Stimulated activated CD4-positive, alpha-beta T cell treated with anti-CD3 and anti-CD28 coated beads, Interleukin-2, amount 100 ng/mL, for 24 hours (primary cell): ENCODE measurements at places on chromosomes 2 and 18.

DNA sequence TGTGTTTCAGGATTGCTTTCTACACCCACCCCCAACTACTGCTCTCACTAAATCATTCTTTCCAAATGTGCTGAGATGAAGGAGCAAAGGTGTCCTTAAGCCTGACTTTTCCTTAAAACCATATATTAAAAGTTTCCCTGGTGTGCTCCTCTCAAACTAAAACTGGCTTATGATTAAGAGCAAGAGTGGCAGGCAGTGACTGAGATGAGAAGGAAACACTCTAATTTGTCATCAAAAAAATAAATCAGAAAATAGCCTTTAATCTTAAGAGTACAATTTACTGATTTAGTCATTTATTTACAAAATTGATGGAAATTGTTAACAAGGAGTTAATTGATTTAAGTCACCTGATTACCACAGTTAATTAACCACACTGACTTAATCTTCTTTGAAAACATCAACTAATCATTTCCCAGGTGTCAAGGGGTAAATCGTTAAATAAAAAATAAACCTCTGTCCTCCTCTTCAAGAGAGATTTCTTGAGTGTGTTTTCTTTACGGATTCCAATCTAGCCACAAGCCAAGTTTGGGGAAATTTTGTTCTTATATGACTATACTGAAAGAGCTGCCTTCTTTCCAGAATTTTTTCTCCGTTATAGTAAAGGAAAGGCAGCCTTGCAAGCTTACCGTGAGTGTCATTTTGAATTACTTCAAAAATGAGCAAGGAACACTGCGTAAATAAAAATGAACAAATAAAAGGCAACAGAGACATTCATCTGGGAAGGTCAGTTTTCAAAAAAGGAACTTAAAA lies 17.4 kb downstream of the LRP2 start:
- DNase-seq = no peak

GRCh38 chr2:161017780-161018470 lies 142.3 kb upstream of the TANK start:
- DNase-seq = no peak

DNA sequence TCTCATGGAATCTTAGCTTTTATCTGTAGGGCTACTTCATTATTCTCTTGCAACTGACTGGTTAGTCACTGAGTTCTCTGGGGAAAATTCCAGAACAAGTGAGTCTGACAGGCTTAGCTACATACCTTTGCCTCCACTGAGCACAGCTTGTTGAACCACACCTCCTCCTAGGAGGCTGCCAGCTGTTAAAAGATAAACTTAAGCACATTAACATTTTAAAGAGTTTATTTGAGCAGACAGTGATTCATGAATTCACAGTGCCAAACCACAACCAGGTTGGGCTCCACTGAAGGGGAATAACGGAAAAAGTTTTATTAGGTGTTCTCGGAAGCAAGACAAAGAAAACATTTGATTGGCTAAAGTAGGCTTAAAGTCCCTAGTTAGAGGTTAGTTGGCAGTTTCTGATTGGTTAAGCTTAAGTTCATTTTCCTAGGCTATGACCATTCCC lies 12.5 kb upstream of the SLC38A11 start:
- DNase-seq = no peak

DNA sequence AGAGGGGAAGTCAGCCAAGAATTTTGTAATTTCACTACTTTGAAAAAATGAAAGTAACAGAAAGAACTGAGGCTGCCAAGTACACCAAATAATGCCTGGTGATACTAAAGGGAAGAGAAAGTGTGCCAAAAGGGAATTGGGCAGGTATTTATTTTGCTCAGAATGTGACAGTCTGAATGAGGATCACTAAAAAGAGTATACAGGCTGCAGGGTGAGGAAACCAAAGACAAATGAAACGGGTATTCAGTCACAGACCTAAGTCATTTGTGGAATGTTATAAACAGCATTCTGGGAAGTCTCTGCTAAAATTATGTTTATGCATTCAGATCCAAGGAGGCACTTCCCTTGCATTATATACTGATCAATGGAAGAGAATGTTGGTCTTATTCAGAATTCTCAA lies 418.6 kb upstream of the SLC39A10 start:
- DNase-seq = no peak

- no peak for DNase-seq
Observed at GRCh38 chr18:76565238-76566173, 70.5 kb upstream of the ZNF516 start.

DNA sequence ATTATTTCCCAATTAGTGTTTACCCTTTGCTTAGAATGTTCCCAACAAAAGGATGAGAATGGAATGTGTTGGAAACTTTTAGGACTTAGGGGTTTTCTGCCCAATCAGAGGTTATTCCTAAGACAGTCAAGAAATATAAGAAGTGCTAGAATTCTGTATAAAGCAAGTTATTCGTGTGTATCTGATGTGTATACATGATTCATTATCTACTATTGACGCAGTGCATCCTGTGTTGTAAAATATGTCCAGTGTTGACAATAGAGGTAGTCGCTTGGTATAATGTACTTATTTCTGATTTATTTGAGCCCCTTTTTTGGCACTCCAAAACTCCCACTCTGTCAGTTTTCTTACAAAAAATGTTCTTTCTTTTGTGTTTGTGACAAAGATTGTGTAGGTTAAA lies 881 bp downstream of the PIKFYVE start:
- no peak for DNase-seq

- DNase-seq = no peak
Observed at GRCh38 chr2:75592030-75592429, 31.3 kb upstream of the EVA1A start.

GRCh38 chr2:186129767-186130581 lies 356.1 kb upstream of the ZC3H15 start:
- DNase-seq = no peak

DNA sequence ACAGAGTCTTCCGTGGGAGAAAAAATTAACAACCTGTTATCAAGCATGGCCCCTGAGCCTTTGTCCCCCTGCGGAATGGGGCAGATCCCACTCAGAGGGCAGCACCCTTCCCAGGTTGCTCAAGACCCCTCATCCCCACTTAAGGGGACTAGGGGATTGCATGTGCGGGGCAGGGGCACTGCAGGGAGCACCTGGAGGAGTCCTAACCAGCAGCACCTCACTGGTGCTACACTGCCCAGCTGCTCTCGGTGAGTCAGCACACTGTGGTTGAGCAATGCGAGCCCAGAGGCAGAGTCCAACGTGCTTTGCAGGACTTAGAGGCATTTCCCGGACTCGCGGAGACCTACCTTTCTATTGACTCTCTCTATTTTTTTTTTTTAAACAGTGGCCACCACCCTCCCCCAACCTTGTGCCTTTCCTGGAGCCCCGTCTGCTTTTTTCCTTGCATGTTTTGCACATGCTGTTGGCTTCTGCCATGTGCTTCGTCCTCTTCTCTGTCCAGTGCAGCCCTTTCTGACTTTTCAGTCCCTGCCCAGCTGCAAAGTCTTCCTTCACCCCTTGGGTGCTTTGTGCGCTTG lies 74.0 kb downstream of the IL1R2 start:
- DNase-seq = no peak

DNA sequence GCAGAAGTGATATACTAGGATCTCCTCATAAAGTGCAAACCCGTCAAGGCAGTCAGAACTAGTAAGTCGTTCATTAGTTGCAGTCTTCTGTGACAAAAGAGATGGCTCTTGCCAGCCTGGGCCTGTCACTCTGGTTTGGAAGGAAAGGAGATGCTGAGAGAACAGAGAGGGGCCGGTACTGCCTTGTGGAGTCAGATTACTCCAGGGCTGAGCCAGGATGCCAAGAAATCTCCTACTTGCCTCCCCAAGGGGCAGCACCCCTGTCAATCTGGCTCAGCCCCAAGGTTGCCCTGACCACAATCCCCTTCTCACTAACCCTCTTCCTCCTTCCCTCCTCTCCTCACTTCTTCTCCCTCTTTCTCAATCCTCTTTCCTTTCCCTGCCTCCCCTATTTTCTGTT lies 62.9 kb upstream of the ASPRV1 start:
- no peak for DNase-seq

- DNase-seq = no peak
Observed at GRCh38 chr2:12742891-12743290, 26.2 kb downstream of the TRIB2 start.
